AG04449 (cell line): ENCODE measurements at places on chromosomes 1 and 21.

- no peak for DNase-seq
Measured at GRCh38 chr1:225577241-225577640, 75.7 kb downstream of the ENAH start.

GRCh38 chr1:157134442-157134841, 3.8 kb downstream of the ETV3 start:
- DNase-seq = no peak

- no peak for DNase-seq
Measured at GRCh38 chr21:31721381-31721780, 10.5 kb downstream of the SCAF4 start.

- DNase-seq = no peak
Measured at GRCh38 chr1:247453245-247453644, 4.7 kb downstream of the OR2B11 start.

DNA sequence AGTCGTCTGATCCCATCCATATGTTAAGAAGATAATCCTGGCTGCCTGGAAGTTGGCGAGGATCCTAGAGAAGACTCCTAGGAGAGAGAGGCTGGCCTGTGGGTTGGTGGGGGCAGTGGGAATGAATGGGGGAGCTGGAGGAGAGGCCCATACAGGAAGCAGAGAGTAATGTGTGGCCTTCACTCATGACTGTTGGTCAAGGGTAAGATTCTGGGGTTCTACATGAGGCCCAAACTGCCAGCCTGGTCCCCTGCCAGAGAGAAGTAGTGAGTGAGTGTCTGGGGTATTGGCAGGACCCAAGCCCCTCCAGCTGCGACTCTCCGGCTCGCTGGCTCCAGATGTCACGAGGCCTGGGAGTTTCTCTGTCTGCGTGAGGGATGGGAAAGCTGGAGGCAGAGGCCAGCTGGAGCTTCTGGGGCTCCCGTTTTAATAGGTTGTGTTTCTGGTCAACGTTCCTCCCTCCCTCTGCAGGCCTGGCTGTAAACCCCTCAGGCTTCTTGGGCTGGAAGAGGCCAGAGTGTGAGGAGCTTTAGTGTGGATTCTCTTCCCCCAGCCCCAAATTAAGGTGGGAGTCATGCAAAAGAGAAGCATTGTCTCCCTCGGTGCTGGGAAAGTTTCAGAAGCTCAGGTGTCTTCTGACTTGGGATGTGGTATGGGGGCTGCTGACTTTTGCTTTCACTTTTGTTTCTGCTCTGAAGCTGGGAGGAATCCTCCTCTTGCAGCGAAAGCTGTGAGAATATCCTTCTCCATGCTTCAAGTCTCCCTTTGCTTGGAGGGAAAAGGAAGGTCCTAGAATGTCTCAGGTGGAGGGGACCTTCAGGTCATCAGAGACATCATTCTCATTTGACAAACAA, 2.6 kb downstream of the TMEM51 start:
- DNase-seq = no peak

DNA sequence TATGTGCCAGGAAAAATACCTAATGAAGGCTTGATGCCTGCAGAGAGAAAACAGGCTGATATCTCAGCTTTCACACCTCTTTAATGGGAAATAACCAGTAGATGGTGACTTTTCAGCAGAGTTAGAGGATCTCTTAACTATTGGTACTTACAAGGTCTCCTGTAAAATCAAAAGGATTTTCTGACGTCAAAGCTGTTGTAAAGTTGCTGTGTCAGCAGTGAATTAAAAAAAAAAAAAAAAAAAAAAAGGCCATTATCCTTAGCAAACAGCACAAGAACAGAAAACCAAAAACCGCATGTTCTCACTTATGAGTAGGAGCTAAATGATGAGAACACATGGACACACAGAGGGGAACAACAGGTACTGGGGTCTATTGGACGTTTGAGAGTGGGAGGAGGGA, 349.1 kb downstream of the AMY1C start:
- DNase-seq = no peak

- DNase-seq = no peak
Measured at GRCh38 chr1:12434686-12435085, 183.3 kb downstream of the DHRS3 start.

DNA sequence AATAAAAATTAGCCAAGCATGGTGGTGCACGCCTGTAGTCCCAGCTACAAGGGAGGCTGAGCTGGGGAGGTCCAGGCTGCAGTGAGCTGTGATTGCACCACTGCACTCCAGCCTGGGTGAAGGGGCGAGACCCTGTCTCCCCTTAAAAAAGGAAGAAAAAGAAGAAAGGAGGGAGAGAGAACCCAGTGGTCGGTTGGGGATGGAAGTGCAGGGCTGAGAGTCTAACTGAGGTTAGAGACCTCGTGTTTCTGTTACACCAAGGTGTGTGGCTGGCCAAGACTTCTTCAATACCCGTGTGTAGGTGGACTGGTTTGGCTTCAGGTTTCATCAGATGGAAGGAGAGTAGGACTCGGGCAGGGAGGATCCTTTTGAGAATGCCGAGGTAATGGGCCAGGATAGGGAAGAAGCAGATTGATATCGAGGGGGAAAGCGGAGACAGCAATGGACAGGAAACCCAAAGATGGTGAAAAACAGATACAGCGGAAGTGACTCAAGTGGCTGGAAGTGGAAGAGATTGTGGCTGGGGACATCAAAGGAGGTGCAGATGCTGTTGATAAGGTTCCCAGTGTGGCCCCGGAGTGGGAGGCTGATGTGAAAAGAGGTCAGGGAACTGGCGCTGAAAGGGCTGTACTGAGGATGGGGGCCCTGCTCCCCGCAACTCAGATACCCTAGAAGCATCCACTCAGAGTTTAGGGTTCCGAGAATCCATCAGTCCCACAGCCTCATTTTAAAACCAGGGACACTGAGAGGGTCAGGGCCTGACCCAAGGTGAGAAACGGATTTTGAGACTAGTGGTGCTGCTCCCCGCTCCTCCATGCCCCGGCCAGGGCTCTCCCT, 681 bp upstream of the UBXN10 start:
- no peak for DNase-seq

- DNase-seq = no peak
Measured at GRCh38 chr1:7322283-7322785, 448.8 kb upstream of the VAMP3 start.

DNA sequence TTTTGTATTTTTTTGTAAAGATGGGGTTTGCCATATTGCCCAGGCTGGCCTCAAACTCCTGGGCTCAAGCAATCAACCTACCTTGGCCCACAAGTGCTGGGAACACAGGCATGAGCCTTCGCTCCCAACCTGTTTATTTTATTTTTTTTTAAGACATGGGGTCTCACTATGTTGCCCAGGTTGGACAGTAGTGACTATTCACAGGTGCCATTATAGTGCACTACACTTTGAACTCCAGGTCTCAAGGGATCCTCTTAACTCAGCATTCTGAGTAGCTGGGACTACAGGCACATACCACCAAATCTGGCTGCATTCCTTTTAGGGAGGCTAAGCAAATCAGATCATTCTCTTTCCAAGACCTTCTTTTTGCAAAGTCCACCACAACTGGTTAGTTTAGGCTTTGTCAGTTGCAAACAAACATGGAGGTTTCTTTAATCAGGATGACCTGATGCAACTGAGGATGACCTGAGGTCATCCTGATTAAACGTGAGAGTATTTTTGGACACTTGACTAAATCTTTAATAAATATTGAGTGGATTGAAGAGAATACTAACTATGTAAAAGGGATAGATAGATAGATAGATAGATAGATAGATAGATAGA, 30.0 kb upstream of the RALGPS2 start:
- no peak for DNase-seq

DNA sequence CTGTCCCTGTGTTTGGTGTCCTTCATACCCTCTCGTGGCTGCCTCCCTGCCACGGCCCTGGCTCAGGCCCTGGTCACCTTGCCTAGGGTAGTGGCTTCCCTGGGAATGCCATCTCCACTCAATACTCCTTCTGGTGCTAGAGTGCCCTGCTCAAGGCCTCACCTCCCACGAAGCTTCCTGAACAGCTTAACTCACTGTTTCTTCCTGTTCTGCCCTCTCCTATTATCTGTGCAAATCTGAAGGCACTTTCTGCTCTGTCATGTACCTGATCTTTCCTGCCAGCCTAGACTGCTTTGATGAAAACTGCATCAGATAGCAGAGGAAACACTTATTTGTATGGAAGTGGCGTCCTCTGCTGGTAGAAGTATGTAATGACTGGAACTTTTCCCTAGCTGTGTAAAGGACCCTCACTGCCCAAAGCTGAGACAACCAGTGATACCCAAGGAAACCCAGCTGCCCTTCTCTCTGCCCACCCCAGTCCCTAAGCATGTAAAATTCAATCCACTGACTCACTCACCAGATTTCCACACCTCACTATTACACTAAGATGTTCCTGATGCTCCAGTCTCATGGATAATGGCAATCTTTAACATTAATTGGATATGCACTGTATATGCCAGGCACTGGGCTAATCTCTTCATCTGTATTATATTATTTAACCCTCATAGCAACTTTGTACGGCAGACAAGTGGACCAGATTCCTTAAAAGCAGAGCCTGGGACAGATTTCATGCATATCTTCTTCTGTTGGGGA, 36.2 kb upstream of the BTG2 start:
- DNase-seq = peak; percentile 7

- DNase-seq = no peak
Measured at GRCh38 chr1:219708919-219709543, 96.1 kb upstream of the ZC3H11B start.

- no peak for DNase-seq
Measured at GRCh38 chr1:183887826-183888819, 83.2 kb downstream of the RGL1 start.

DNA sequence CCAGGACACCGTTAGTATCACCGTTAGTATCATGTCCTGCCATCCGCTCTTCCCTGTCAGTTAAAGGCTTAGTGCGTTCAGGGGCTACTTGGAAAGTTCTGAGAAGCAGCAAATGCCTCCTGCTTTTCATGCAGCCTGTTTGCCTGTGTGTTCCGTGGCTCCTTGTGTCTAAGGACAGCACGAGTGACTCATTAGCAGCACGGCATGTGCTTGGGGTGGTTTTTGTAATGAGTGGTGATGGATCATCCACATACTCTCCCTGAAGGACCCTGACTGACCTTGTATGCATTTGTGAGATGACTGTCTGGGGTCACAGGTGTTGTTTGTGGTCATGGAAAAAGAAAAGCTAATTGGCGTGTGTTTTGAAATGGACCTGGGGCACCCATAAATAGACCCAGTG, 221.9 kb downstream of the PBX1 start:
- DNase-seq = peak; percentile 59

DNA sequence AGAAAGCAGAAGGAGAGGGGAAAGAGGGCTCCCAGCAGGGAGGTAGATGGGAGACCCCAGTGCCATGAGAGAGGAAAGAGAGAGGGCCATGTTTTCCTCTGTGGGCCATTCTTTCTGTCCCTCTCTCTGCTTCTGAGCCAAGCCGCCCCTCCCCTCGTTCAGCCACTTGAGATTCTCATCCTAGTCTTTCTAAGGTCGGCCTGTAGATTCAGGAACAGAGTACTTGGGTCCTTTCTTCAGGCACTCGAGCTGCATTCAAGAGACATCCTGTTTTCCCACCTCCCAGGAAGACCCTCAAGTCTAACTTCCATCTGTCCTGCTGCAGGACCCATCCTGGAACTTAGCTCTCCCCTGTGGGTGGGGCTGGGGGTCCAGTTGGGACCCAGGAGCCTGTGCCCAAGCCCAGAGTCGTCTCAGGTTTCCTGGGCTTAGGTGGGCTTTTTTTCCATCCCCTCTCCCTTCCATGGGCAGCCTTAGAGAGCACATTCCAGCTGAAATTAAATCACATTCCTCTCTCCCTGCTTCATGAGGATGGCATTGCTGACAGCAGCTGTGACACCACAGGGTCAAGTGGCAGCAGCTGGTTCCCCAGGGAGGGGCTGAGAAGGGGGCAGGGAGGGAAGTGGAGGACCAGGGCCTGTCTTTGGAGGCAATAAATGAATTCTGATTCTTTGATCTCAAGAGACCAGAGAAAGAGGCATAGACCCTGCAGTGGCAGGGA, 13.0 kb downstream of the NES start:
- no peak for DNase-seq

- DNase-seq = no peak
Measured at GRCh38 chr1:164905869-164906268, 346.9 kb downstream of the PBX1 start.
